ENCODE measurements at places on chromosomes 7 and 10.

- DNase-seq = no peak
Observed at GRCh38 chr10:110851020-110851612, 20.6 kb upstream of the PDCD4 start.

- DNase-seq = no peak
Observed at GRCh38 chr10:103616705-103617601, 123.4 kb downstream of the NEURL1 start.

GRCh38 chr7:135682191-135682590 lies 19.9 kb downstream of the STMP1 start:
- DNase-seq = no peak

DNA sequence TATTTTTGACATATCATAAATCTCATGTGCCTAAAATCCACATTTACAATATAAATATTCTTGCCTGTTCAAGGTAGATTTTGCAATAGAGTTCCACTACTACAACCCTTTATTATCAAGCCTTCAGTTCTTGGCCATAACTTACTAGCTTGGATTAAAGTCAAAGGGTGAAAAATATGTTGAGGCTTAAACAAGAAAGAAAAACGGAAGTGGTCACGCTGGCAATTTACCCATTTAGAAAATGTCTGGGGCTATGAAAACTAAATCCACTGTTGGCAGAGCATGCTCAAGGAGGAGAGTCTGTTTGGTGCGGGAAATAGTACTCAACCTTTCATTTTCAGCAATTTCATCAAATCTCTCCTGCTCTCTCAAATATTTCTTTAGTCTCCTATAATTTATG lies 209.8 kb upstream of the RHOBTB1 start:
- no peak for DNase-seq

DNA sequence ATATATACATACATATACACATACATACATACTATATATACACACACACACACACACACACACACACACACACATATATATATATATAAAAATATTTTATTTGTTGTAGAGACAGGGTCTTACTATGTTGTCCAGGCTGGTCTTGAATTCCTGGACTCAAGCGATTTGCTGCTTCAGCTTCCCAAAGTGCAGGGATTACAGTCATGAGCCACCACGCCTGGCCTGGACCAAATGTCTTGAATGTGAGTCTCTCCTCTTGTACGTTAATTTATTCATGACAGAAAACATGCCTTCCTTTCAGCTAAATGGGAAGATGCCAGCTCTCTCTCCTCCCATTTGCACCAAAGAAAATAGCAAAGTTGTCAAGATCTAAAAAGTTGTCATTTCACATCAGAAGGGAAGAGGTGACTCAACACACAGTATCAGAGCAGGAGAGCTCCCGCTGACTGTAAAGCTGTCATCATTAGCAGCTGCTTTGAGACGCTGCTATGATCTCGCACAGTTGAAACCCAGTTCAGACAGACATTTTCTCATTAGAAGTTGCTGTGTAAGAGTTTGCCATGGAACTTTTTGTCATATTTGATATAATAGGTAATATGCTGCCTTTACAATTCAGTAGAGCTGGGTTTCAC lies 224.3 kb downstream of the SFMBT2 start:
- peak; percentile 40 for DNase-seq

DNA sequence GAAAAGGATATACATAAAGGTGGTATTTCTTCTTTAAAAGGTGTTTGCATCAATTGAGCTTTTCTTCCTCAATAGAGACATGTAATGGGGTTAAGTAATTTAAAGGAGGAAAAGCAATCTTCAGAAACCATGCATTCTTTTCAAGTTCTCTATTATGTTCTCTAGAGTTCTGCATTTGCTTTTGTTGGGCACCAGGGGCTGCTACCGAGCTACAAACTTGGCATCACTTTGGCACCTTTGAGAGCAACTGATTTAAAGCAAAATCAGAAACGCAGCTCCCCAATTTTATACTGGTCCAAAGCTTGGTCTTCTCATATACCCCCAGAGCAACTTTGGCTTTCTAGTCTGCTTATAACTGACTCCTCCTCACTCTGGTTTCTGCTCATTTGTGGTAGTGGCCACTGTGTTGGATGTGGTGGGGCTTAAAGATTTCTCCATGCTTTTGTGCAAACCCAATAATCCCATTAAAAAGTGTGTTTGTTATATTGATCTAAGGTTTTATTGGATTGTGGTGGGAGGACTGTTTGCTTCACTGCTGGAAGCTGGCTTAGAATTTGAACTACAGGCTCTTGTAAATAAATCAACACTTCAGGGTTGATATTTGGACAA lies 712.1 kb downstream of the PHTF2 start:
- no peak for DNase-seq

- DNase-seq = no peak
Observed at GRCh38 chr10:44051091-44051490, 333.8 kb downstream of the CXCL12 start.

- DNase-seq = no peak
Observed at GRCh38 chr7:96921771-96922170, 83.6 kb upstream of the DLX6 start.

- no peak for DNase-seq
Observed at GRCh38 chr7:27605689-27606269, 56.9 kb downstream of the HIBADH start.

- no peak for DNase-seq
Observed at GRCh38 chr7:80885757-80886156, 33.1 kb downstream of the SEMA3C start.

Data from activated CD4-positive, alpha-beta T cell treated with anti-CD3 and anti-CD28 coated beads for 48 hours (primary cell).